ENCODE measurements at places on chromosomes 16 and 17.
A peak's percentile ranks its signal among the peaks of the same experiment; 100 is the strongest.

DNA sequence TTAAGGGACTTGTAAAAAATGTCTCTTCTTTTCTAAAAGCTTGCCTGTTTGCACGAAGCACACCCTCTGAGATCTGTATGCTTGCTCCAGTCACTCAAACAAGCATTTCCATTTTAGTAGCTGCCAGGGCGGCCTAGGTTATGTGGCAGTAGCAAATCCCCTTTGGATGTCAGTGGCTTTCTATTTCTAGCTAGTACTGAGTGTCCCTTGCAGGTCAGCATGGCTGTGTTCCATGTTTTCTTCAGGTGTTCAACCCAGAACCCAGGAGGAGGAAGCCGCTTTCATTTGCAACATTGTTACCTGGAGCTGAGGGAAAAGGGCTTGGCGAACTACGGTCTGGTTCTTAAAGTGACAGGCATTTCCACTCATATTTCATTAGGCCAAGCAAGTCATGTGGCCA is 36.4 kb downstream of the FOXL1 start:
- no peak for DNase-seq
- no peak overlapping the region for H3K27ac ChIP-seq
- no peaks in the 10 kb centered on the region for H3K36me3 ChIP-seq
- H3K27me3 ChIP-seq: peaks cover 16% of the 10 kb centered on the region
- H3K4me3 ChIP-seq: no peak overlapping the region

DNA sequence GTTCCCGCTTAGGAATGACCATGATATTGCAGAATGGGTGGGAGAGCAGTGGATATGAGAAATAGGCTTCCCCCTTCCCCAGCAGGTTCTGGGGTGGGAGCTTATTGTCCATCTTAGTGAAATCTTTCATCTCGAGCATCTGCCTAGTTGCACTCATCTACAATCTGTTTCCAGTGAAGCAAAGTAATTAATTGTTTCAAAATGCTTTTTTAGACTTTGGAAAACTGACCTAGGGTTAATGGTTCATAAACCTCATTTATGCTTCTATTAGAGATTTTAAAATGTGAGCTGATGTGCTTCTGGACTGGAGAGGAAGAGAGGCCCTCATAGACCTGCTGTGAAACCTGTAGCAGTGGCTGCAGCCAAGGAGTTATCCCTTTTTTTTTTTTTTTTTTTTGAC is 247.7 kb upstream of the XYLT1 start:
- no peaks in the 10 kb centered on the region for H3K36me3 ChIP-seq
- no peaks in the 10 kb centered on the region for H3K4me1 ChIP-seq
- DNase-seq: no peak
- peaks cover 15% of the 10 kb centered on the region for H3K27me3 ChIP-seq
- no peak overlapping the region for H3K4me3 ChIP-seq

- H3K27me3 ChIP-seq: no peaks in the 10 kb centered on the region
- peaks cover 19% of the 10 kb centered on the region for H3K36me3 ChIP-seq
- peak overlapping the region; percentile 88 for H3K27ac ChIP-seq
- no peak overlapping the region for H3K4me3 ChIP-seq
Measured at GRCh38 chr16:3490911-3491629, 4.2 kb downstream of the C16orf90 start.

DNA sequence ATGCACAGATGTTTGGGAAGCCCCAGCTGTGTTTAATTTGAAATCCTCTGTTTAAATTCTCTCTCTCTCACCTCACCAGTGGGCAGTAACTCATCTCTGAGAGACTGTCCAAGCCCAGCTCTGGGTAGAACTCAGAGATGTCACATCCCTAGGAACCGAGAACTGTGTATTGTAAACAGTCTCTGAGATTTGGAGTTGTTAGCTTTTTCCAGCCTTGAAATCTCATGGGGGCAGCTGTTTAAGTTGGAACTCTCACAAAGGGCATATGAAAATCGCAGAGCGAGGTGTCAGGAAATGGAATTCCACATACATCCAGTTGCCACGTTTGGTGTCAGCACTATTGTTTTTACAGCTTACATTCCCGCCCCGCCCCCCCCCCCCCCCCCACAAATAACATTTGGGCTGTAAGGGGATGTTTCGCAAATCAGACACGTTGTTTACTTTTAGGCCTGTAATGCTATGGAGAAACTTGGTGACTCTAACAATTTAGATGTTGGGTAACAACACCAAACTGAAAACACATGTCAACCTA is 34.3 kb downstream of the VPS35L start:
- H3K36me3 ChIP-seq: peaks cover 57% of the 10 kb centered on the region
- no peaks in the 10 kb centered on the region for H3K27me3 ChIP-seq
- no peak for DNase-seq
- H3K27ac ChIP-seq: no peak overlapping the region

DNA sequence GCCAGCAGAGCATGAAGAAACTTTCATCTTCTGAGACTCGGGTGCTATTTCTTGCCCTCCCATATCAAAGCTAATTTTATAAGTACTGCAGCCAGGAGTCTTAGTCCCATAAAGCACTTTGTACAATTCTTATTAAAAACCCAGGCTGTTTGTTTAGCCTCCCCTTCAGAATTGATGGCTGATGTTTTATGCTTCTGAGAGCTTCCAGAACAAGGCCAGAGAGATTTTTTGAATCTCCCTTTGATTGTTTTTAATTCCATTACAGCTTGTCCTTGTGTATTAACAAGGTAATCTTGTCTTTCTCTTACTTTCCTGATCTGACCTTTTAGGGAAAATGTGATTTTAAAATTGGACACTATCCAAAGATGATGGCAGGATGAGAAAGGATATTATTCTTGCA is 16.3 kb downstream of the COQ7 start:
- no peak overlapping the region for H3K4me3 ChIP-seq
- H3K27ac ChIP-seq: no peak overlapping the region
- peaks cover under 1% of the 10 kb centered on the region for H3K36me3 ChIP-seq
- H3K27me3 ChIP-seq: no peaks in the 10 kb centered on the region
- no peak for DNase-seq

DNA sequence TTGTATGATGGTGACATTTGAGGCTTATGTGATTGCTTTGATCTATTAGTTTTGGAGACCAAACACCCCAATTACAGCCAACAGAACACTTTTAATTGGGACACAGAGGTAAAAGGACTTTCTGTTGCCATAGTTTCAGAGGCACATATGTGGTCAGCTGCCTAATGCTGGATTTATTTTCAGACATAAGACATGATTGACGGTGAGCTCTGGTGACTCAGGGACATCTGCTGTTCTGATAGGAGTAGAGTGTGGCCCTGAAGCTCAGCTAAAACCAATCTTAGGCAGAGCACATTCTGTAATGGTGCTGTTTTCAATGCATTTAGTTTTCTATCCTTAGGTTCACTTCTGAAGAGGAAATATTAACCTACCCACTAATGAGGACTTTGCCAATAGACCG is 247.1 kb downstream of the UTP18 start:
- H3K36me3 ChIP-seq: no peaks in the 10 kb centered on the region
- H3K4me1 ChIP-seq: no peaks in the 10 kb centered on the region
- DNase-seq: no peak
- H3K27me3 ChIP-seq: peaks cover 71% of the 10 kb centered on the region

DNA sequence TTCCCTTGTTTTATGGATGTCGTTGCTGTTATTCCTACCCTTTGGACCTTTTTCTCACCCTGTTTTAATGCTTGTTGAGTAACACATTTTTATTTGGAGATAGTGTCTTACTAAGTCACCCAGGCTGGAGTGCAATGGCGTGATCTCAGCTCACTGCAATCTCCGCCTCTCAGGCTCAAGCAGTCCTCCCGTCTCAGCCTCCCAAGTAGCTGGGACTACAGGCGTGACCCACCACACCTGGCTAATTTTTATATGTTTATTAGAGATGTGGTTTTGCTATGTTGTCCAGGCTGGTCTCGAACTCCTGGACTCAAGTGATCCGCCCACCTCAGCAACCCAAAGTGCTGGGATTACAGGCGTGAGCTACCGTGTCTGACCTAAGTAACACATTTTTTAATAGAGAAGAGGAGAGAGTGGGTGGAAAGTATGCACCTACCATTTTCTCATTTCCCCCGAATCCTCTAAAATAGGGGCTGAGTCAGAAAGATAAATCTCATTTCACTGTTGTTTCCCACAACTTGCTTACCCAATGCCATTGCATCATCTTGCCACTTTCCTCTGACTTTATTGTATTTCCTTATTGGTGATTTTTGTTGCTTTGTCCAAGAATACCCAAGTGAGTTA is 7.0 kb downstream of the DHX40 start:
- H3K36me3 ChIP-seq: peaks cover 39% of the 10 kb centered on the region
- no peak for DNase-seq
- H3K4me1 ChIP-seq: peaks cover 10% of the 10 kb centered on the region

DNA sequence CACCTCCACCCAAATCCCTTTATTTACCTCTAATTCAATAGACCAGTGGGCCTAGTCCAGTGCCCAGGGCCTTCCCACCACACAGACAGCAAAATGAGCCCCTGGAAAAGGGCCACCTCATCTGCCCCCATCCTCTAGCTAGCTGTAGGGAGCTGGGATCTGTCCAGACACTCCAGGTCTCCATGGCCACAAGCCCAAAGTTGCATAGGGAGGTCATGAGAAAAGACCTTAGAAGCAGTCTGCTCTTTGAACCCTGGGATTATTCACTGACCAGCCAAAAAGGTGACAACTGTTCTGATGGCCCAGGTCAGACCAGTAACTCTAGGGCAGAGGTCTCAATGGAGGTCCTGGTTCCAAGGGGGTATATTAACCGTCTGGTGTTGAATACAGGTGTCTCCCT is 2.0 kb downstream of the CUEDC1 start:
- H3K27ac ChIP-seq: no peak overlapping the region
- peaks cover 10% of the 10 kb centered on the region for H3K36me3 ChIP-seq
- DNase-seq: no peak
- H3K27me3 ChIP-seq: peaks cover 11% of the 10 kb centered on the region

All from effector memory CD8-positive, alpha-beta T cell (primary cell).